ENCODE measurements at places on chromosomes 7 and 10.

DNA sequence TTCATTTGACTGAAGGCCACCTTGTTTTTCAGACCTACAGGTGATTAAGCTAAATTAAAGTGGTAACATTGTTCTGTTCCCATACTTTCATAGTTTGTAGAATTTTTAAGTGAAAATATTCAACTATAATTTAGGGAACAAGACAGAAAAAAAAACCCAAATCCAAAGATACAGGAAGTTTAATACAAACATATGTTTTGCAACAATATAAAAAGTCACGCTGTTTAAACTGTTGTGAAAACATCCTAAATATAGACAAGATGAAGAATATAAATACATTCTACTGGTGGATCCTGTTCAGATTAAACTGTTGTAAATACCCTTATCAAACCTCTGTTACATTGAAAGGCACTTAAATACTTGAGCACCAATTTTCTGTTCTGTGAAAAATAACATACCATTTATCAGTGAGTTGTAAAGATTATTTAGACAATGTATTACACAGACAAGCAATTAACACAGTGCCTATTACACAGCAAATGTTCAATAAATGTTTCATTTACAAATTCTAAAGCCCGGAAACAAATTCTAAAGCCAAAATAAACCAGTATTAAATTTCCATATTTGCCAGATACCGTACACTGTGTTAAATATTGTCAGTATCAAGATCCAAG is 14.2 kb downstream of the ASZ1 start:
- DNase-seq: no peak

- no peak for DNase-seq
Observed at GRCh38 chr10:130341356-130341755, 205.2 kb downstream of the GLRX3 start.

DNA sequence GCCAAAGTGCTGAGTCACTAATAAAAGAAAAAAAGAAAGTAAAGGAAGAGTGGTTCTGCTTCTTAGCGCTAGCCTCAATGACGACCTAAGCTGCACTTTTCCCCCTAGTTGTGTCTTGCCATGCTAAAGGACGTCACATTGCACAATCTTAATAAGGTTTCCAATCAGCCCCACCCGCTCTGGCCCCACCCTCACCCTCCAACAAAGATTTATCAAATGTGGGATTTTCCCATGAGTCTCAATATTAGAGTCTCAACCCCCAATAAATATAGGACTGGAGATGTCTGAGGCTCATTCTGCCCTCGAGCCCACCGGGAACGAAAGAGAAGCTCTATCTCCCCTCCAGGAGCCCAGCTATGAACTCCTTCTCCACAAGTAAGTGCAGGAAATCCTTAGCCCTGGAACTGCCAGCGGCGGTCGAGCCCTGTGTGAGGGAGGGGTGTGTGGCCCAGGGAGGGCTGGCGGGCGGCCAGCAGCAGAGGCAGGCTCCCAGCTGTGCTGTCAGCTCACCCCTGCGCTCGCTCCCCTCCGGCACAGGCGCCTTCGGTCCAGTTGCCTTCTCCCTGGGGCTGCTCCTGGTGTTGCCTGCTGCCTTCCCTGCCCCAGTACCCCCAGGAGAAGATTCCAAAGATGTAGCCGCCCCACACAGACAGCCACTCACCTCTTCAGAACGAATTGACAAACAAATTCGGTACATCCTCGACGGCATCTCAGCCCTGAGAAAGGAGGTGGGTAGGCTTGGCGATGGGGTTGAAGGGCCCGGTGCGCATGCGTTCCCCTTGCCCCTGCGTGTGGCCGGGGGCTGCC is at the start of gene IL6:
Gene IL6 (plus strand): TSS at position 294 of the 807 bp plus-strand sequence. CDS start 63 bp downstream, at position 357.
- no peak for DNase-seq

DNA sequence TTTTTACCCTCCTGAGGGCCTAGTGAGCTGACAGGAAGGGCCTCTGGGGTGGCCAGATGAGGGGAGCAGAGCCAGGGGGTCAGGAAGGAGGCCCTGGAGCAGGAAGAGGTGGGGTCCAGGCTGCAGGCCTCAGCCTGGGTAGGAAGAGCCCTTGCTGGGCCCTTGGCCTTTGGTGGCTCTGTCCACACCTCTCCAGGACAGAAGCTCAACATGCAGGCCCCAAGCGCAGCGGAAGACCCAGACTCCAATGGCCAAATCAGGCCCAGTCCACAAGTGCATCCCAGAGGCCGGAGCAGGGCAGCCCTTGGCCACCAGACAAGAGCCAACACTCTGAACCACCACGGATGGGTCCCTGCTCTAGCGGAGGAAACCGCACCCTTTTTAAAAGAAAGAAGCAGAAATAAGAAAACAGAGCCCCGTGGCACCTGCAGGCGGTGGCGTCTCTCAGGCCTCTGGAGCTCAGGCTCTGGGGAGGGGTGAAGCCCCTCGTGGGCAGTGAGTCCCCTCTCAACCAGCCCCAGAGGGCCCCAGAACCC is 52.8 kb downstream of the FOXL3 start:
- DNase-seq: no peak

GRCh38 chr7:144791488-144791887 is 44.4 kb downstream of the TPK1 start:
- DNase-seq: no peak

- DNase-seq: no peak
Observed at GRCh38 chr10:24853661-24854060, 98.7 kb downstream of the PRTFDC1 start.

GRCh38 chr7:127018889-127019288 is 233.9 kb downstream of the GRM8 start:
- DNase-seq: no peak

DNA sequence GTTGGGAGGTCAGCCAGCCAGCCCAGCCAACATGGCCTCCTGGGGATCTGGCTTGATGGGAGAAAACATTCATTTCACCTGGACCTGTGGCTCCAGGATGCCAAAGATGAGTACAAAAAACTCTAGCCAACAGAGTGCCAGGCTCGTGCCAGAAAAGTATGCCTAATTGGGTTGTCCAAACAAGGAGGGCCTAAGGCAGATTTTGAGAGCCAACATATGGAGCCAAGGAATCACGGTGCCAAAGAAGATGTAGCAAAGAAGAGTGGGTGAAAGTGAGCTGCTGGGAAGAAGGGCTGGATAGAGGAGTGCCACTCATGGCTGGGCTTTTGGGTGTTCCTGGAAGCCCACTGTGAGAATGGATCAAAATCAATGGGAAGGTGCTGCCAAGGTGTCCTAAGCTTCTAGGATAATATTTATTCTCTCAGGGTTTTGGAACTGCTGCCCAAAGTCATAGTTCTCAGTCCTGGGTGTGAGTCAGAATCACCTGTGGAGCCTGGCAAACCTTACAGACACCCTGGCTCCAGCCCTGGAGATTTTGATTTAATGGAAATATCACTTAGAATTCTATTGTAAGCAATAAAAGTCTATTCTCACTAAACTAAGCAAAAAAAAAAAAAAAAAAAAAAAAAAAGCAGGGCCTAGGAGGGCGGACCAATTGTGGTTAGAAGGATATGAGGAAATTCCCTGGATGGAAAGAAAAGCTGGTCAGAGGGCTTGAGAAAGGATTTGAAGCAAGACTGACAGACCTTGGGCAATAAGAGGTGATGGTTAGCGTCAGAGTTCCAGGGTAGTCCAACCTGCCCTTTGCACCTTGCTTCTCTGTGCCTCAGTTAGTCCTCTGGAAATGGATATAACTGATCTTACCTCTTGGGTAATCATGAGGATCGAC is 182.2 kb upstream of the PRR15 start:
- no peak for DNase-seq

- DNase-seq: no peak
Observed at GRCh38 chr10:127564644-127565043, 15.5 kb downstream of the NPS start.
